ENCODE measurements at places on chromosomes 7 and 10.

GRCh38 chr7:140676306-140676705, 3.6 kb downstream of the ADCK2 start:
- DNase-seq, result no peak
- no peak overlapping the region for H3K27ac ChIP-seq
- no peak overlapping the region for H3K4me3 ChIP-seq
- peaks cover 11% of the 10 kb centered on the region for H3K4me1 ChIP-seq

DNA sequence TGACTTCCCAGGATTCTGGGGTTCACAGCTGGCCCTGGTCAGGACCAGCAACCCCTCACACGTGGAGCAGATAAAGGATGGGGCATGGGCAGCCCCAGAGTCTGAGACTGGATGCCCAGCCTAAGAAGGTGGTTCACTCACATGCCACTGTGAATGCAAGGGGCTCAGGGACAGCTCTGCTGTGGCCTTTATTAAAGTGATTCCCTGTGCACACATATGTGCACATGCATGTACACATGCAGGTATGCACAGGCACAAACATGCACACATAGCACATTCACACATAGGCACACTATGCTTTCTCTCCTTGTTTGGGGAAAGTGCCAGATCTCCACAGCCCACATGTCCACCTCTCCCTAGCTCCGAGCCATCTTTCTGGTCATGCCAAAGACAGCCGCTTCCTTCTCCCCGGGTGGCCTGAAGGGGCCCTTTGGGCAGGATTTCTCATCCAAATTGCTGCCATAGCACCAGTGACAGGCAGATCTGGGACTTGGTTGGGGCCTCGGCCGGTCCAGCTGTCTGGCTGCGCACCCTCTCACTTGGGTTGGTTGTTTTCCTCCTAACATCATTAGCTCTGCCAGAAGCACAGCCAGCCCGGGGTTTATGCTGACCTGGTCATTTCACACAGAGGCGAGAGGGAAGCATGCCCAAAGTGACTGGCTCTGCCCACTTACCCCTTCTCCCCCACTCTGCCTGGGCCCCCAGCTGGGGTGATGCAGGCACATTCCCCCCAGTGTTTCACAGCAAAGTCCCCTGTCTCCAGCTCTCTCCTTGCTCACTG, 1.4 kb downstream of the GCK start:
- peaks cover 14% of the 10 kb centered on the region for H3K4me1 ChIP-seq
- no peak overlapping the region for H3K4me3 ChIP-seq
- DNase-seq, result no peak
- H3K36me3 ChIP-seq, result no peaks in the 10 kb centered on the region

- H3K27ac ChIP-seq, result no peak overlapping the region
- no peak for DNase-seq
- no peaks in the 10 kb centered on the region for H3K4me1 ChIP-seq
- H3K36me3 ChIP-seq, result no peaks in the 10 kb centered on the region
- no peaks in the 10 kb centered on the region for H3K27me3 ChIP-seq
Observed at GRCh38 chr10:51918884-51919325, 219.5 kb upstream of the CSTF2T start.

- no peaks in the 10 kb centered on the region for H3K27me3 ChIP-seq
- no peak overlapping the region for H3K4me3 ChIP-seq
- peaks cover 22% of the 10 kb centered on the region for H3K4me1 ChIP-seq
Observed at GRCh38 chr10:44988957-44989585, 10.5 kb upstream of the DEPP1 start.

DNA sequence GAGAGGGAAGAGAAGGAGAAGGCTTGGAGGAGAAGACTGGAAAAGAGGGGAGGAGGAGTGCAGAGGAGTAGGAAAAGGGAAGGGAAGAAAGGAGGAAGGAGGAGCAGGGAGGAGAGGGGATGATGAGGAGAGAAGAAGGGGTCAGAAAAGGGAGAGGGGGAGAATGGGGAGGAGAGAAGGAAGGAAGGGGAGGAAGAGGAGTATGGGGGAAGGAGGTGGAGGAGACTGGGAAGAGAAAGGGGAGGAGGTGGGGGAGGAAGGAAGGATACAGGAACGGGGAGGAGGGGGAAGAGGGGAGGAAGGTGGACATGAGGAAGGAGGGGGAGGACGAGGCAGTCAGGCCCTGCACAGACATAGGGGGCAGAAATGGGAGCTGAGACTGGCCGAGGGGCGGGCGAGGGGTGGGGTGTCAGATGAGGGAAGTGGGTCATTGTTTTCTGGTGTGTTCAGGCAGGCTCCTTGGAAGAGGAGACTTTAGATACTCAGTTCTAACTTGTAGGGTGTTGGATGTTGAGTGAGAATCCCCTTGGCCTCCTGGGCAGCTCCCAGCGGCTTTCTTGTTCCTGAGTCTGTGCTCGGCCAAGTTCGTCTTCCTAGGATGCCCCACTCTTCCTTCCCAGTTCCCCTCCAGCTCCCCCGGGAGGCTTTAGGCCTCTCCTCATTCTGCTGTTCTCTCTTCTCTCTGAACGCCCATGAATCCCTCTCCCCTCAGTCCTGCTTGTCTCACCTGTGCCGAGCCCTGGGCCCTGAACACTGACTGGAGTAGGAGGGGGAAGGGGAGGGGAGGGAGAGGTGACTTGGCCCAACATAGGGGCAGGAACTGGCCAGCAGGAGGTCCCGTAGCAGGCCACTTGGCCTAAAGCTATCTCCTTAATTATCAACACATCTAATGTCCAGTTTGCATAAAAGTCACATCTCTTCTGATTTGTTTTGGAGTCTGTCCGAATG, 12.8 kb upstream of the CRHR2 start:
- no peak for DNase-seq
- H3K36me3 ChIP-seq, result no peaks in the 10 kb centered on the region
- no peaks in the 10 kb centered on the region for H3K4me1 ChIP-seq
- peaks cover 89% of the 10 kb centered on the region for H3K27me3 ChIP-seq
- no peak overlapping the region for H3K27ac ChIP-seq
- H3K4me3 ChIP-seq, result no peak overlapping the region

GRCh38 chr7:151045262-151045661, 3.1 kb upstream of the ASIC3 start:
- H3K4me1 ChIP-seq, result peaks cover 2% of the 10 kb centered on the region
- H3K27ac ChIP-seq, result no peak overlapping the region
- no peaks in the 10 kb centered on the region for H3K27me3 ChIP-seq
- DNase-seq, result no peak
- H3K4me3 ChIP-seq, result no peak overlapping the region

DNA sequence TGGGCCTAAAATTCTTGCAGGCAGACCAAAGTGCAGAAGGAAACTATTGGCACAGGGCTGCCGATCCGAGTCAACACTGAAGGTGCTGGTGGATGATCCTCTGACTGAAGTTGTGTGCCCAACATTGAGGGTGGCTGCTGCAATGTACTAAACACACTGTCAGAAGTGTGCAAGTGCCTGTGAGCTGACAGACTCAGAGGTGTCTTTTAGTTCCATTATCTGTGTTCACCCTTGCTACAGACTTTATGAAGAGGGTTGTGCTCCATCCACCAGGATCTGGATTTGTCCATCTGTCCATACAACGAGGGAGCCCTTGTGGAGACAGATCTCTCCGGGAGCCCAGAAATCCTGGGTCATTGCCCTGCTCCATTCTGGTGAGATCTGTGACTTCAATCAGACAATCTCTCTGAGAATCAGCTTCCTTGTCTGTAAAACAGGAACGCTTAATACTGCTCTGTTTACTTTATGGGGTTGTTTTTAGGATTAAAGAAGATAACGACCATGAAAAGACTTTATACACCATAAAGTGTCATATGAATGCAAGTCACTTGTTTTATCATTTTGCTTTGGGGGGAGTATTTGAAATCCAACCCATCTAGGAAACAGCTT, 9.5 kb upstream of the TRPV6 start:
- H3K4me1 ChIP-seq, result peaks cover 16% of the 10 kb centered on the region
- no peak overlapping the region for H3K4me3 ChIP-seq
- no peaks in the 10 kb centered on the region for H3K36me3 ChIP-seq
- no peak overlapping the region for H3K27ac ChIP-seq
- H3K27me3 ChIP-seq, result peaks cover 52% of the 10 kb centered on the region

- H3K27ac ChIP-seq, result no peak overlapping the region
- H3K4me1 ChIP-seq, result no peaks in the 10 kb centered on the region
- no peaks in the 10 kb centered on the region for H3K27me3 ChIP-seq
- no peak for DNase-seq
- no peak overlapping the region for H3K4me3 ChIP-seq
- no peaks in the 10 kb centered on the region for H3K36me3 ChIP-seq
Observed at GRCh38 chr10:62726142-62726541, 78.4 kb upstream of the ADO start.

DNA sequence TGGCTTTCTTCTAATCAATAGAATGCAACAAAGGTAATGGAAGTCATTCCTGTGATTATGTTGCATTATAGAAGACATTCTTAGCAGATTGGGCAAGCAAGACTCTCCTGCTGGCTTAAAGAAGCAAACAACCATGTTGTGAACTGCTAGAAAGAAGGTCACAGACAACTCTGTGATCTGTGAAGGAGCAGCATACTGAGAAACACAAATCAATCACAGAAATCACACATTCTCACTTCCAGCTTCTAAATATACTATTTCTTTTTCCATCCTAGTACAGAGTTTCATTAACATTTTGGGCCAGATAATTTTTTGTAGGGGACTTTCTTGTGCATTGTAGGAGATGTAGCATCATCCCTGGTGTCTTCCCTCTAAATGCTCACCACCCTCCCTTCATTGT, 28.0 kb upstream of the PALS2 start:
- no peaks in the 10 kb centered on the region for H3K36me3 ChIP-seq
- no peak for DNase-seq
- no peak overlapping the region for H3K4me3 ChIP-seq

DNA sequence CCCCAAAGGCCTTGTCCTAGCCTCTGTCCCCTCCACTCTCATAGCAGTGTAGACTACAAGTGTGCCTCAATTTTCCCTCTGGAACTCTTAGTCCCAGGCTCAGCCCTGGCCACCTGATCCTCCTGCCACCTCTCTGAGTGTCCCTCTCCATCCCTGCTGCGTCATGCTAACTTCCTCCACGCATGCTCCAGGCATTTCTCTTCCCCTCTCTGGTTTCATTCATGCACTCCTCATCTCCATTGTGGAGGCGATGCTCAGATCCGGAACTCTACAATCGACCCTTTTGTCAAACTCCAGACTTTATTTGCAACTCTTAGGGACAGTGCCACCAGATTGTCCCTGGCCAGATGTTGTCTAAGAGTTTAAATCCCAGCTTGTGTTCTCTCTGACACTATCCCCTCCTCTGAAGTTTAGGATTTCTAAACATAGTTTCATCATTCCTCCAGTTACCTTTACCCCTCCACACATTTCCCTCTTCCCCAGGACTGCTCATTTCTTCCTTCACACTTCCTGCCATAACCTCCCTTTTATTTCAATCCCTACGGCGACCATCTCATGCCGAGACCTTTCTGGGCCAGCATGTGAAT, 492.6 kb downstream of the PLXNA4 start:
- H3K36me3 ChIP-seq, result no peaks in the 10 kb centered on the region
- no peak overlapping the region for H3K27ac ChIP-seq
- peaks cover 67% of the 10 kb centered on the region for H3K27me3 ChIP-seq
- H3K4me3 ChIP-seq, result no peak overlapping the region
- no peaks in the 10 kb centered on the region for H3K4me1 ChIP-seq

DNA sequence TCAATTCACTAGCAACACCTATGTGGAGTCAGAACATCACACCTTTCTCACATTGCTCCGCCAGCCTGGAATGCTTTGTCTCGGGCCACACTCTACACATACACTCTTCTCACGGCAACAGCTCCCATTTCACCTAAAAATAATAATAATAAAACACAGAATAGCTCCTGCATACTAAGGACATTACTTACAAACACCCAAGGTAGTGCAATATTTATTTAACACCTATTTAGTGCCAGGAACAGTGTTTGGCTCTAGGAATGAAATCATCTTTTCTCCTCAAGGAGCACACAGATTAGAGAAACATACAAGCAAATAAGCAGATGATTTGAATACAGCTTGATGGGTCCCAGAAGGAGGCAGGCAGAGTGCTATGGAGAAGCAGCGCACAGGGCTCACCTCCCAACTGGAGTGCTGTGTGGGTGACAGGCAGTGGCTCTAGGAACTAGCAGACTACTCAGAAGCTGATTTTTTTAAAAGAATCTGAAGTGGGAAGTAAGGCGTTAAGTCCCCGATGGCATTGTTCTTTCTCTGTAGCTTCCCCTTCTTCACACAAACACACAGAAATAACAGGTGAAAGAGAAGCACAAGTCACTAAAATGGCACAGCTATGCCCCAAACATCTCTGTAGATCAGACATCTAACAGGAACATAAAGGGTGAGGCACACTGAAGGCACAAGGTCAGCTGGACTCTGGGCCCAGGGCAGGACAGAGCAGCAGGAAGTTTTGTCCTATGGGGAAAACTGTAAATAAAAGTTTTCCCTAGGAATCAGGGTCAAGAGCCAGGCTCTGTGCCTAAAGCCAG, 16.7 kb downstream of the USP6NL start:
- no peaks in the 10 kb centered on the region for H3K27me3 ChIP-seq
- no peak for DNase-seq
- H3K4me3 ChIP-seq, result no peak overlapping the region
- no peak overlapping the region for H3K27ac ChIP-seq

GRCh38 chr7:151793531-151793951, 83.4 kb downstream of the PRKAG2 start:
- peaks cover 34% of the 10 kb centered on the region for H3K27me3 ChIP-seq
- peaks cover 19% of the 10 kb centered on the region for H3K4me1 ChIP-seq
- H3K27ac ChIP-seq, result no peak overlapping the region

- DNase-seq, result no peak
- peaks cover 87% of the 10 kb centered on the region for H3K27me3 ChIP-seq
- no peaks in the 10 kb centered on the region for H3K36me3 ChIP-seq
- no peak overlapping the region for H3K27ac ChIP-seq
- H3K4me3 ChIP-seq, result no peak overlapping the region
Observed at GRCh38 chr10:49091450-49092210, 23.7 kb downstream of the VSTM4 start.

GRCh38 chr10:9762966-9763656, 1254.6 kb upstream of the CELF2 start:
- H3K4me3 ChIP-seq, result no peak overlapping the region
- H3K36me3 ChIP-seq, result no peaks in the 10 kb centered on the region
- DNase-seq, result no peak
- H3K4me1 ChIP-seq, result no peaks in the 10 kb centered on the region

DNA sequence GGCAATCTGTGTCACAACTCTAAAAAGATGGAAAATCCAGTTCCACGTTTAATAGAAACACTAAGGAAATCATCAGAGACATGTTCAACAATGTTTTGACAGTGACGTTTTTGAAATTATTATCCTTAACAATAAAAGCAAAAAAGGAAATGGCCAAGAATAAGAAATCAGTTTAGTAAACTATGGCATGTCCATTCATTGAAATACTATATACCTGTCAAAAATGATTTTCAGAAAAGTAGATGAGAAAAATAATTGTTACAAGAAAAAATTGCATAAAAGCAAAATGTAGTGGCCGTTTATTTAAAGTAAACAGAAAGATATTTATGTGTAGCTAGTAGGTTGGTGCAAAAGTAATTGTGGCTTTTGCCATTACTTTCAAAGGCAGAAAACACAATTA, 345.4 kb upstream of the NPSR1 start:
- H3K27me3 ChIP-seq, result no peaks in the 10 kb centered on the region
- DNase-seq, result no peak
- no peak overlapping the region for H3K27ac ChIP-seq
- no peaks in the 10 kb centered on the region for H3K36me3 ChIP-seq

GRCh38 chr10:32140403-32140802, 84.2 kb upstream of the KIF5B start:
- no peak overlapping the region for H3K4me3 ChIP-seq
- no peak overlapping the region for H3K27ac ChIP-seq
- no peak for DNase-seq
- peaks cover 18% of the 10 kb centered on the region for H3K4me1 ChIP-seq
- peaks cover 6% of the 10 kb centered on the region for H3K36me3 ChIP-seq

All from Calu3 (cell line).